ENCODE measurements at places on chromosomes 7 and 10.

DNA sequence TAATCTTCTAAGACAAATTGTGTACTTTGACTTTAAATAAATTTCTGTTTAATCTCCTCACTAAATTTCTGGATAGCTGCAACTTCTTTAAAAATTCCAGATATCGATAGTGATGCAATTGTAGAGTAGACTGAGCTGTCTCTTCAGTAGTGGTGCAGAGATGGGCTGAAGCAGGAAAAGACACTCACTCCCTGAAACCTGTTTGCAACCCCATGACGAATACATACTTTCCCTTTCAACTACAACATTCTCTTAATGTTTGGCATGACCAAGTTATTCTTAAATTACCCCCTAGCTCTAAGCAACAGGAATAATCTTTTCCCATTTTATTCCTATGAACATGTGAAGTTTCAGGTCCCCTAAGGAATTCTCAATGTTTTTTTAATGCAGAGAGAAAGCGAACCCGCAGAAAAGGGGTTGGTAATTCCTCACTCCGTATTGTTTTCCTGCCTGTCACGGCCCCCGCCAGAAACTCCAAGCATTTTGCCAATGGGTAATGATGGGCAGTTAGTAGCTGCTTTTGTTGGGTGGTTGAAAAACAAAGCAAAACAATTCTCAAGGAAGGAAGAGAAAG, 1.3 kb downstream of the THSD7A start:
- DNase-seq: peak; percentile 19

- peak; percentile 24 for DNase-seq
These were observed 258.4 kb downstream of the SEMA3A start for GRCh38 chr7:83936056-83936708.

GRCh38 chr10:77555591-77556212, 81.9 kb downstream of the KCNMA1 start:
- DNase-seq: no peak

DNA sequence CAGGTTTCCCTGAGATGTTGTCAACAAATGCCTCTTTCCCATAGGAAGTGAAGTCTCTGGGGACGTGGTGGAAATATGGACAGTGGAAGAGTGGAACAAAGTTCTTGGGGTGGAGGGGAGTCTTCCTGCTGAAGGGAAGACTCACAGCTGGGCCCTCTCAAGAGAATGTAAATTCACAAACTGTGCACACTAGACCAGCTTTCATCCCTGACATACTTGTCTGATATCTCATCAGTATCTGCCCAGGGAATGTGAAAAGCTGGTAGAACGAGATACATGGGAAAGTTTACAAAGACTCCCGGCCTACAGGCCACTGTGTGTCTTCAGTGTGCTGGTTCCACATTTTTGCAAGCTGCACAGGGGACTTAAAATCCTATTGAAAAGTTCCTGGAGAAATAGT, 16.7 kb upstream of the CCDC3 start:
- no peak for DNase-seq

- DNase-seq: no peak
These were observed 573.7 kb downstream of the PARD3 start for GRCh38 chr10:34241226-34242000.

DNA sequence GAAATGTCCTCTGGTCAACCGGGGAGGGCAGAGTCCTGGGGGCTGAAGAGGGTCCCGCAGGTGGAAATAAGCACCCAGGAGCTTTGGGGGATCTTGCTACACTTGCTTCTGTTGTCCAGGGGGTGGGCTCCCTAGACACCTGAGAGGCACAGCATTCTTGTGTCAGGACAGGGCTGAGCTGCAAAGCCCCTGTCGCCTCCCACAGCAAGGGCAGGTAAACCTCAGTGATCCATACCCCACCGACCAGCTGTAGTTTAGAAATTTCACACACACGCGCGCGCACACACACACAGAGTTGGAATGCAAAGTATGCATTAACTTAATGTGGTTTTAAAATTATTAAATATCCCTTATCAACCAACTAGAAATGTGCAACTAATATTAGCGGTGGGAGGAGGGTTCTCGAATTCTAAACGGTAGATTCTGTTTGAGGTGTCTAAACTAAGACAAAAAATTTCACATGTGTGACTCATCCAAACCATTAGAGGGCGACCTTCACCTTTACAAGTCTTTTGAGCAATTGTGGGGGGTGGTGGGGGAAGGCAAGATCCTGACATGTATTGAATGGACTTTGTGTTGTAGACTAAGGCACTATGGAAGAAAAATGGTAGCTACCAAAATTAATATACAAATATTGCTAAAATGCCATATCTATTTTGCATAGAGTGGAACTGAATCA, 34.3 kb upstream of the PTF1A start:
- DNase-seq: peak; percentile 27

DNA sequence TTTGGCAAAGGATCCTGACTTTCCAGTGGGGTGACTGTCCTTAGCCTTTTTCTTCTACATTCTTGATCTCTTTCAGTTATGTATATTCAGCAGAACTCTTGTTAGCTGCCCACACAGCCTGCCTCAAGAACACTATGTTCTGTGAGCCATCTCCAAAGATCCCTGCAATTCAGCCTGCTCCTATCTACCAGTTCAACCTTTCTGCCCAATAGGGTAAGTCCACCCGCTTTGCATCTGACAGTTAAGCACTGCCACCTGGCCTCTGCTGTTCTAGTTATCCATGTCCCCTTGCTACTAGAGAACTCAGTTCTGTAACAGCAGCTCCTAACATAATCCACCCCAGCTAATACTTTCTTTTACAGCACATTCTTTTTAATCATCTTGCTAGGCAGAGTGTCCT, 13.5 kb downstream of the OR9A2 start:
- DNase-seq: no peak

GRCh38 chr10:103367379-103367781, 396 bp upstream of the TAF5 start:
- DNase-seq: no peak

GRCh38 chr10:22568928-22569327, 145.4 kb downstream of the PIP4K2A start:
- DNase-seq: no peak

DNA sequence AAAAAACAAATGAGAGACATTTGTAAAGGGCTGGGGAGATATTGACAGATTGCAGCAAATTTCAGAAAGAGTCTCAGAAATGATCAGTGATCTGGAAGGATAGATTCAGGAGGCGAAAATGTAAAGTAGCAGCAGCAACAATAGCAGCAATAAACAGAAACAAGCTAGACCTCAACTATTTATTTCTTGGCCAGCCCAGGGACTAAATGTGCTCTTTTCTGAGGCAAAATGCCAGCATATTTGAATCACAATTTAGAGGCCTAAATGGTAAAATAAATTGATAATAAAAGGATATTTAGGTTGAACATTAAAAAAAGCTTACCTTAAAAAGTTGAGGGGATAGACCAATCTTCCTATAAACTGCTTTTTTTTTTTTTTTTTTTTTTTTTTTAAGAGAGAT, 134.6 kb upstream of the ITGB1 start:
- no peak for DNase-seq

DNA sequence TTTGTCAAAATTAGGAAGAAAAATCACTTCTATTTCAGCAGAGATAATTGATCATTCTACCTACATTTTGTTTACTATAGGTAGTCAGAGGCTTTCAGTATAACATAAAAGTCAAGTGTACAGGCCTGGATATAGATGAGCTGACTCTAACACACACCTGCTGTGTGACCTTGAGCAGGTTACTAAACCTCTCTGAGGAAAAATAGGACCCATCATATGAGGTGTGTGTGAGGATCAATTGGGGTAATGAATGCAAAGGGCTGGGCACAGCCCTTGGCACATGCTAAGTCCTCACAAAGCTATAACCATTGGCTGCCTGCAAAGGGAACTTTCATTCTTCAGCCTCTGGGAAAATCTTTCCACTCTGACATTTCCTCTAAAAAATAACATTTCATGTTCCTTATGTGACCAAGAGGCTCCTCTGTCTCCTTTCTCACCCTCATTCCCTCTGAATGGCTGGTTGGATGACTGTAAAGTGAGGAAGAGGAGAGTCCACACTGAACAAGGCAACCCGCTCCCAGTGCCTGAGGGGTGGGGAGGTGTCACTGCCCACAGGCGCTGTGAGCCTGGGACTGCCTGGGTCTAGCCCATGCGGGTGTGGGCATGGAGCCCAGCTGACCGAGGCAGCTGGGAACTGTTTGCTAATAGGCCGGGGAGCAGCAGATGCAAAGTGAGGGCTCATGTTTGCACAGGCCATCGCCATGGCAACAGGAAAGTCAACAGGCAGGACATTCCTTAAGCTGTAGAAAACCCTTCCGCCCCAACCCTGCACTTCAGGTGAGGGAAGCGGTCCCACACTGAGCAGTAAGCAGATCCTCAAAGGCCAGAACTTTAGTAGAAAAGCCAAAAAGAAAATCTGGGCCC, 36.8 kb downstream of the MYOF start:
- DNase-seq: peak; percentile 81

DNA sequence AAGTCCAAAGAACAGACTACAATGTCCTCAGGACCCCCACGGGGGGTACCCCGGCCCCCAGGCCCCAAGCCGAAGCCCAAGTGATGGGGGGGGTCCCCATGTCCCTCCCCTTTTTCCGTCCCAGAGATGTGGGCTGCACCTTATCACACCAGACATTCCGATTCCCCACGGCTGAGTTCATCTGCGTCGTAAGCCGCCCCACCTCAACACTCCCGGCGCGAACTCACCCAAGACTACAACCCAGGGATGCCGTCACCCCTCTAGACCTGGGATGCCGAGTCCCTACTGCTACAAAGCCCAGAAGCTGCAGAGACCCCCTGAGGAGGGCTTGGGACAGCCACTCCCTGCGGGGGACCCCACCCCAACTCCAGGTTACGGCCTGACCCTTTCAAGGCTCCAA, 14.5 kb downstream of the PDGFA start:
- no peak for DNase-seq

DNA sequence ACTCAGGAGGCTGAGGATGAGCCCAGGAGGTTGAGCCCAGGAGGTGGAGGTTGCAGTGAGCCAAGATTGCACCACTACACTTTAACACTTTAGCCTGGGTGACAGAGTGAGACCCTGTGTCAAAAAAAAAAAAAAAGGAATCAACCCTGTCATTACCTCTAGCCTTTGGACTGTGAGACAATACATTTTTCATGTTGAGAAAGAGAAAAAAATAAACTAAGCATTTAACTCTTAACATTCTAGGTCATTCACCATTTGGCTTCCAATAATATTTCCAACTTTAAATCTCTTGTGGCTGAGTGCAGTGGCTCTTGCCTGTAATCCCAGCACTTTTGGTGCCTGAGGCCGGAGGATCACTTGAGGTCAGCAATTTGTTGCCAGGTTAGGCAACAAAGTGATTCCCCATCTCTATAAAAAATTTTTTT, 41.9 kb upstream of the TPST1 start:
- DNase-seq: no peak

GRCh38 chr7:49089717-49090116, 165.4 kb downstream of the CDC14C start:
- no peak for DNase-seq

- no peak for DNase-seq
These were observed 26.1 kb upstream of the C10orf120 start for GRCh38 chr10:122725768-122726167.

DNA sequence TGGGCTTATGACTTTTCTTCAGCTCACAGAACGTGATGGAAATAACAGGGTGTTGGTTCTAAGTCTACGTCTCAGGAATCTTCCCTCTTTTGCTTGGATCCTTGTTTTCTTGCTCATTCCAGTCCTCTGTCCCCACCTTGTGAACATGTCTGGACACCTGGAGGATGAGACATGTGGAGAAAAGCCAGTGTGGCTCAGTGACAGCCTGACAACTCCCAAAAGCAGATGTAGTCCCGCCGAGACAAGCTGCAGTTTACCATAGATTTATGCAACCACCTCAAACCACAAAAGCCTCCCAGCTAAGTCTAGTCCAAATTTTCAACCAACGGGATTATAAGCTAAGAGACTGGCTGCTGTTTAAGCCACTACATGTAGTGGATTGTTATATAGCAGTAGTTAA, 476.1 kb downstream of the SH2D4B start:
- no peak for DNase-seq

DNA sequence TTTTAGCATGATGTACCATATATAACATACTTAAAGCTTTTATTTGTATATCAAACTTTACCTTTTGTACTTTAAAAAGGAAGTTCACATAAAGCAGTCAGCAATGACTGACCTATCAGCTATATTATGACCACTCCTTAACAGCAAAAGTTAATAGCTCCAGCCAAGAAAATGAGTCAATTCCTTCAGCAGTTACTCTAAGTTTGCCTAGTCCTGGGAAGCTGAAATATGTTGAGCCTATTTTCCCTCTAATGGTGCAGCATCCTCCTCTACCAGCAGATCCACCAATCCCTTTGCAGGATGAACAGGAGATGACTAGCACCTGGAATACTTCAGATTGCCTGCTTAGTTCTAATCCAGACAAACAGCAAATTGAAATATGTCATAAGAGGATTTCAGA, 64.2 kb downstream of the CUL2 start:
- DNase-seq: no peak

DNA sequence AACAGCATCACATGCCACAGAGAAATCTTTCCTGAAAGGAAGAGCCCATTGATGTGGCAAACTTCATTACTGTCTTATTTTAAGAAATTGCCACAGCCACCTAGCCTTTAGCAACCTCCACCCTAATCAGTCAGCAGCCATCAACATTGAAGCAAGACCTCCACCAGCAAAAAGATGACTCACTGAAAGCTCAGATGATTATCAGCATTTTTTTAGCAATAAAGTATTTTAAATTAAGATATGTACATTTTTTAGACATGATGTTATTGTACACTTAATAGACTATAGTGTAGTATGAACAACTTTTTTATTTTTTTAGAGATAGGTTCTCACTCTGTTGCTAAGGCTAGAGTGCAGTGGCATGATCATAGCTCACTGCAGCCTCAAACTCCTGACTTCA, 14.8 kb downstream of the STEAP1B start:
- DNase-seq: no peak

DNA sequence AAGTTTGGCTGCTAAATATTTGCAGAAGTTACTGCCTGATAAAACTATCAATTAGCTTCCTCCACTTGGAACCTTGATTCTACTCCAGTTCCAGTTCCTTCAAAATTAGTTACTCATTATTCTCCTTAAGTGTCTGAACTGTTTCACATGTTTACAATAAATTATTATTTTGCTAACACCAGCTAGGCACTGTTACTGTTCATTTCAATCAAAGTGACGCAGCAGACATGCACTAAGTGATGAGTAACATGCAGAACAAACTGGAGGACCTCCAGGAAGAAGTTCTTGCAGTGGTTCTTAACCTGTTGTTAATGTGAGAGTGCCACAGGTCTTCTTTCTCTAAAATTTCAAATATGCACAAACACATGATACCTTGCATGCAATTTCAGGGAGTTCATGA, 491.8 kb upstream of the SEMA3A start:
- DNase-seq: no peak

DNA sequence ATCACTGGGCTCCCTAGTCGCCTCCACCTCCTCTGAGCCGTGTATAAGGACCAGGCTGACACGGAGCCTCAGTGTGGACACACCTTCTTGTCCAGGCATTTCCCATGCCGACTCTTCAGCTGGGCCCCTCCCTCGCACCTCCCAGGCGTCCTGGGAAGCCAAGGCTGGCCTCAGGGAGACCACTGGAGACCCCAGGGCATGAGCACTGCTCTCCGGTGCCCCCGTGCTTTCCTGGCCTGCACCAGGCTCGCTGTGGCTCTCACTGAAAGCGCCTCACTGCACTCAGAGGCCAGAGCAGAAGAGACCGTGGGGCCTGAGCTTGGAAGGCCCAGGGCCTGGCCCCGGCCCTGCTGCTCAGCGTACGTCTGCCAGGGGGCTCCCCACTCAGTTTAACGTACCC, 31.4 kb downstream of the LRRC27 start:
- no peak for DNase-seq
